ENCODE measurements at places on chromosomes 5 and 9.

DNA sequence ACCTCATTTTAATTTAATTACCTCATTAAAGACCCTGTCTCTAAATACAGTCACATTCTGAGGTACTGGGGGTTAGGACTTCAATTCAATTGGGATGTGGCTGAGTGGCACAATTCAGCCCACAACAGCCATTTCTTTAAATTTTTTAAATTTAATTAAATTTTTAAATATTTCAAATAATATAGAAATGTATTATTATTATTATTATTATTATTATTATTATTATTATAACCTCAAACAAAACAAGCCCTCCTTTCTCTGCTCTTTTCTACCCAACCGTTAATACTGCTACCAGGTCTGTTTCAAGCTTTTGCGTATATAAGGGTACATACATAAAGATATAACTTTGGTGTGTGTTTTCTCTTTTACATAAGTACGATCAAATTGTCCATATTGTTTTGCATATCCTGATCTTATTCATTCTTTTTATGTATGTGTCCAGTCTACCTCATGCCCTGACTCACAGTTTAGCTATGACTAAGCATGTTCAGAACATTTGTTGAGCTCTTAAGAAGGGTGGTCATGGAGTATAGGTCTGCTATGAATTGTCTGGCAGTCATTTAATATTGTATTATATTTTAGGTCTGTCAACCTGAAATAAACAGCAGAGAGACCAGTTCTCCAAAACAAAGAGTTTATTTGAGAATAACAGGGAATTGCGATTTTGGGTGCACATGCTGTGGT is 16.1 kb upstream of the RAB14 start:
- DNase-seq = no peak

- no peak for DNase-seq
Measured at GRCh38 chr9:110777196-110777875, 108.7 kb downstream of the MUSK start.

DNA sequence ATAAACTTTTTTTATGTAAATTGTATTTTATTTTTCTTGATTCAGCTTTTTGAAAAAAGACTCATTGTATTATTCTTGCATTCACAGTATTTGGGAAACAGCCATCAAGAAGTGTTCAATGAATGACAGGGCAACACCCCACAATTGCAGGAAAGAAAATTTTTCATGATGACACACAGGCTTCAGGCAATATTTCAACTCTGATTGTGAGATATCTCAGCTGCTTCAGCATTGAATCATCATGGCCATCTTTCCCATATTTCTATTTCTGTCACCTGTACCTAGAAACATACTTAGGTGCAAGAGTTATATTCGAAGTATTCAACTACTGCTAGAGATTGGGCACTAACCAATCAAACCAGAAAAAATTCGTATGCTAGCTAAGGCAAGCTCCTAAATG is 446.0 kb downstream of the ISL1 start:
- no peak for DNase-seq

GRCh38 chr5:440401-441201 is 2.4 kb upstream of the EXOC3 start:
- DNase-seq = no peak
